ENCODE measurements at places on chromosomes 5 and 9.

DNA sequence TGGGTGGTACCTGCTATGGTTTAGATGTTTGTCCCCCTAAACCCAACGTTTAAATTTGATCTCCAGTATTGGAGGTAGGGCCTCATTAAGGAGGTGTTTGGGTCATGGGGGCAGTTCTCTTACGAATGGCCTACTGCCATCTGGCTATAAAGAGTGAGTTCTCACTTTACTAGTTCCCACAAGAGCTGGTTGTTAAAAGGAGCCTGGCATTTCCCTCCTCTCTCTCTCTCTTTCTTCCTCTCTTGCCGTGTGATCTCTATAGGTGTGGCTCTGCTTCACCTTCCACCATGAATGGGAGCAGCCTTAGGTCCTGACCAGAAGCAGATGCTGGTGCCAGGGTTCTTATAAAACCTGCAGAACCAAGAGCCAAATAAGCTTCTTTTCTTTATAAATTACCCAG, 193.2 kb upstream of the CDH6 start:
- no peak for DNase-seq

- no peak for DNase-seq
Measured at GRCh38 chr5:103617090-103617489, 54.5 kb upstream of the NUDT12 start.

GRCh38 chr9:133844398-133844784, 106.2 kb upstream of the SARDH start:
- no peak for DNase-seq

DNA sequence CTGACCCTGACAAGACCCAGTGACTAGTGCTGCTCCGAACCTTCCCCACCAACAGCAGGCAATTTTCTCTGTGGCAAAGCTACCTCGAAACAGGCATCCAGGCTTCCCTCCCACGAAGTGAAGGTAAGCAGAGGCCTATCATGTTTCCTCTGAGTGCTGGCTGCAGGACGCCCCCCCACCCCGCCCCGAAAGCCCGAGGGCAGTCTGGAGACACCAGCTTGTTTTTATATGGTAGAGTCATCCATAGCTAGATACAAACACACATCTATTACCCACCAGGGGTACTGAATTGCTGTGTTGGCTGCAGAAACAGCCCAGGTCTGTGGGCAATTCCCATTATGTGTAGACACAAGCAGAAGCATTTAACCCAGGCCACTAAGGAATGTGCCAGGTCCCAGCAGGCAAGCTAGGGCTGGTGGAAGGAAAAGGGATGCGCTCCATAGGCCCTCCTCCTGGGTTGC, 40.4 kb downstream of the LIX1 start:
- no peak for DNase-seq

DNA sequence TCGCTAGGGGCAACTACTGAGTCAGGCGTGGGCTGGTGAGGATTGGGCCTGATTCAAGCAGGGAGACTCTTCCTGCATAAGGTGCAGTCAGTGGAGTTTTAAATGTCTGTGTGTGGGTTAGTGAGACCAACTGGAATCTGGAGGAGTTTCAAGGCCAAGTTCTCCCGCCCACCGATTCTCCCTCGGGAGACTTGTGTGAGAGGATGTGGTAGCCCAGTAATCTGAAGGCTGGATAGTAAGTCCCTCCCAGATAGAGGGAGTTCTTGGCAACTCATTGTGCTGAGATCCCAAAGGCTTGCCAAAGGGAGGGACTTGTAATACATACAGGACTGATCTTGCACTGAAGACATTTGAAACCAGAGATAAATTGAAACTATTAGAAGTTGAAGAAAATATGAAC, 51.8 kb downstream of the WDR36 start:
- no peak for DNase-seq

- no peak for DNase-seq
Measured at GRCh38 chr9:1658661-1659362, 356.3 kb upstream of the SMARCA2 start.

- no peak for DNase-seq
Measured at GRCh38 chr5:77882670-77883257, 106.6 kb upstream of the TBCA start.

DNA sequence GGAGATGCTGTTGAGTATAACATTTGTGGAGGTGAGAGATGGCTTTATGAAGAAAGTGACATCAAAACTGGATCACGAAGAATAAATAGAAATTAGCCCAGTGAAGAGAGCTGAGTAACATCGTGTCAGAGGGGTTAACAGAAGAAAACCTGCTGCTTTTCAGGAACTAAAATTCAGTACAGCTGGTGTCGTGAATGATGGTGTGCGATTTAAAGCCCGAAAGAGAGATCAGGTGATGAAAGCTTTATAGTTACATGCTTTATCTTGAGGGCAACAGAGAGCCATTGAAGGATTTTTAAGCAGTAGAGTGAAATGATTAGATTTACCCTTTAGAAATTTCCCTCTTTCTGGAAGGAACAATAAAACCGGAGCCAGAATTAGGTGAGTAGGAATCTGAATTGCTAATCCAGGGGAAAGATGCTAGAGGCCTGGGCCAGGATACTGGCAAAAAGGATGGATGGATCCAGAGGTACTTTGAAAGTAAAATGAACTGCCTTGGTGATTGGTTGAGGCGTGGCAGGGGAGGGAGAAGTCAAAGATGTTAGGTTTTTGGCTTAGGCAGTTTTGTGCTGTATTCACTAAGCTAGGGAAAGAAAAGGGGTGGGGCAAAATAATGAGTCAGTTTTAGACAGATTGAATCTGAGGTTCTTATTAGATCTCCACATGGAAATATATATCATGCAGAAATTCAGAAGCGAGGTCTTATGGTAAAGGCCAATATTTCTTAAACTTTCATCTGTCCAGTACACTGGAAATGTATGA, 3.4 kb downstream of the LRRC70 start:
- DNase-seq = no peak

DNA sequence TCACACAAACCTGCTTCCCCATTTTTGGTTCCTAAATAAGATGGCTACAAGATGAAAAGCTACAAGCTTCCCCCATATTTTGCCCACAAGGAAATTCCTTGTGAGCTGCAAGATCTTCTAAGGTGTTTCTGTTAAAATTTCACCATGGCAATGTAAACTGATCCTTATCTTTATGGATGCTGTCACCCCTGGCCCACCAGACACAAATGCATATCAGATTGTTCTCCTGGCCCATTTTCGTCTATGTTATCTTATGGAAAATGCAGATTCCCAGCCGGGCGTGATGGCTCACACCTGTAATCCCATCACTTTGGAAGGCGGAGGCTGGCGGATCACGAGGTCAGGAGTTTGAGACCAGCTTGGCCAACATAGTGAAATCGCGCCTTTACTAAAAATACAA, 65.1 kb upstream of the IL6ST start:
- no peak for DNase-seq

Data from DMS153 (cell line).